ENCODE measurements at places on chromosomes 12 and 14.

- DNase-seq: no peak
These were observed 315.7 kb downstream of the NAV3 start for GRCh38 chr12:78146365-78146772.

- no peak for DNase-seq
These were observed 229.1 kb upstream of the PDZRN4 start for GRCh38 chr12:40959041-40959440.

DNA sequence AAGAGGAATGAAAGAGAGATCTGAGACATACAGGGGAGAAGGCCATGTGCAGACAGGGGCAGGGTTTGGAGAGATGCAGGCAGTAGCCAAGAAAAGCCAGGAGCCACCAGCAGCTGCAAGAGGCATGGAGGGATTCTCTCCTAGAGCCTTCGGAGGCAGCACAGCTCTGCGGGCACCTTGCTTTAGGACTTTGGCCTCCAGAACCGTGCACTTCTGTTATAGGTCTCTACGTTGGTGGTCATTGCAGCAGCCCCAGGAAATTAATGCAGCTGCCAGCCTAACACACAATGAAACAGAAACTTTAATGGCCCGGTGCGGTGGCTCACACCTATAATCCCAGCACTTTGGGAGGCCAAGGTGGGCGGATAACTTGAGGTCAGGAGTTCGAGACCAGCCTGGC lies 14.7 kb upstream of the VRK1 start:
- DNase-seq: no peak

DNA sequence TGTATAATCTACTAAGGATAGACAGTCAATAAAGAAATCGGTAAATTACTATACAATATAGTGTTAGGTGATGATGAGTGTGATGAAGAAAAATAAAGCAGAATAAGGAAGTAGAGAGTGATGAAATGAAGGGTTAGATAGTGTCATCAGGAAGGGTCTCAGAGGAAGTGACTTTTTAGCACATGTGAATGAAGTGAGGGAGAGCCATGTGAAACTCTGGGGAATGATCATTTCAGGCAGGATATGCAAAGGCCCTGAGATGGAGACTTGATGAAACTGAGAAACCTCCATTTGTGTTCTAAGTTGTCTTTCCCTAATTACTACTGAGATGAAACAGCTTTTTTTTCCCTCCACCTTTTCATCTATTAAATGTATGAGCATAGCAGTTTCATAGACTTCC lies 19.4 kb upstream of the GNPTAB start:
- DNase-seq: no peak

DNA sequence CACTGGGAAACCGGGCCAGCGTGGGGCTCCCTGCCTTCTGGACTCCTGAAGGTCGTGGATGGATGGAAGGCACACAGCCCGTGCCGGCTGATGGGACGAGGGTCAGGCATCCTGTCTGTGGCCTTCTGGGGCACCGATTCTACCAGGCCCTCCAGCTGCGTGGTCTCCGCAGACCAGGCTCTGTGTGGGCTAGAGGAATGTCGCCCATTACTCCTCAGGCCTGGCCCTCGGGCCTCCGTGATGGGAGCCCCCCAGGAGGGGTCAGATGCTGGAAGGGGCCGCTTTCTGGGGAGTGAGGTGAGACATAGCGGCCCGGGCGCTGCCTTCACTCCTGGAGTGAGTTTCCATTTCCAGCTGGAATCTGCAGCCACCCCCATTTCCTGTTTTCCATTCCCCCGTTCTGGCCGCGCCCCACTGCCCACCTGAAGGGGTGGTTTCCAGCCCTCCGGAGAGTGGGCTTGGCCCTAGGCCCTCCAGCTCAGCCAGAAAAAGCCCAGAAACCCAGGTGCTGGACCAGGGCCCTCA lies 26.9 kb downstream of the HIP1R start:
- DNase-seq: no peak

DNA sequence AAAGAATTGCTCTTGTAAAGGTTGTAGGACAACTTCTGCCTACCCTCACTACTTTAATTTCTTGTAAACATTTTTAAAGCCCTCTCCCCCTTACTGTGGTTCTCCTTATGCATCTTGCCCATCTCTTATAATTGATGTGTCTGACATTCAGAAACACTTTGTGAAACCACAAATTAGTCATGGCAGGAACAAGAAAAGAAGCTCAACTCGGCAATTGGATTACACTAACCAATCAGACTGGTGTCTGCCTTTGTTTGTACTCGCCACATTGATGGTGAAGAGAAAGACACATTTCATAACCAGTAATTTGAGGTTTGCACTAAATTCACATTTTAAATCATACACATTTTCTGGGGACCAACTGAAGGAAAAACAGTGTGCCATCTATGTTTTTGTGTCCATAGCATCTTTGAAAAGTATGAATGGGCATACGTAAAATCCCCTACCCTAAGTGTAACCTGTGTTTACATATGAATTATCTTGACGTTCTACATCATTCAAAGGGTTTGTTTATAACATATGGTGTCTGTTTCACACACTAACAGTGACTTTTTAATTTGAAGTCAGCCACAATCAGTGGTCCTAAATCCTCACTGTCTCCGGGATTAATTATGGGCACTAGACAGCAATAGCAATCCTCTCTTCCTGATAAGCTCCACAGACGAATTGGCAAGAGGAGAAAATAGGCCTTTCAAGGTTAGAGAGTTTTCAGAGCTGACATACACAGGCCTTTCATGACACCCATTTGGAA lies 49.9 kb downstream of the OTX2 start:
- DNase-seq: no peak

GRCh38 chr14:86039176-86039575 lies 509.2 kb downstream of the FLRT2 start:
- DNase-seq: no peak

DNA sequence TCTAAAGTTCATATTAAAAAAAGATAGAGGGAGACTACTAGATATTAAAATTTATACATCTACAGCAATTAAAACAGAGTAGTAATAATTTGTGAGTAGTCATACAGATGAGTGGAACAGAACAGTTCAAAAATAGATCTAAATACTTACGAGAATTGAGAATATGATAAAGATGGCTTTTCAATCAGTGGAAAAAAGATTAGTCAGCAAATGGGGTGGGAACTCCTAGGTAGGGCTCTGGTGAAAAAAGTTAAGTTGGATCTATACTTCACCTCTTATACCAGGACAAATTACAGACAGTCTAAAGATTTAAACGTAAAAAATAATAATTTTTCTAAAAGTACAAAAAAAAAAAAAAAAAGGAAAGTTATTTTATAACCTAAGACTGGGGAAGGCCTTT lies 66.9 kb downstream of the GPATCH2L start:
- no peak for DNase-seq

DNA sequence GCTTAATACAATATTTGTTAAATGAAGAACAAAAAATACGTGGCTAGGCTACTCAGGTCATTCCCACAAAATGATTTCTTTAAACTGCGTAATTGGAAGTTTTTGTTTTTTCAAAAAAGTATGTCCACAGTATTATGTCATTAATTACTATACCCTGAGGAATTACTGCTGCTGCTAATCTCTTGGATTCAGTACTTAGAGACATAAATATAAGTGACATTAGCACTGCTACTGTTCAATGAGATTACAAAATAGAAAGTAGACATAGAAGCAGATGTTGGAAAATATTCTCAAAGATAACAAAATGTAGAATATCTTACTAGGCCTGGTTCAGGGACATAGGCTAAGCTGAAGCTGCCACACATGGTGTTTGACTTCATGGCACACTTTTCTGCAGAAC lies 36.3 kb downstream of the HMGA2 start:
- no peak for DNase-seq

DNA sequence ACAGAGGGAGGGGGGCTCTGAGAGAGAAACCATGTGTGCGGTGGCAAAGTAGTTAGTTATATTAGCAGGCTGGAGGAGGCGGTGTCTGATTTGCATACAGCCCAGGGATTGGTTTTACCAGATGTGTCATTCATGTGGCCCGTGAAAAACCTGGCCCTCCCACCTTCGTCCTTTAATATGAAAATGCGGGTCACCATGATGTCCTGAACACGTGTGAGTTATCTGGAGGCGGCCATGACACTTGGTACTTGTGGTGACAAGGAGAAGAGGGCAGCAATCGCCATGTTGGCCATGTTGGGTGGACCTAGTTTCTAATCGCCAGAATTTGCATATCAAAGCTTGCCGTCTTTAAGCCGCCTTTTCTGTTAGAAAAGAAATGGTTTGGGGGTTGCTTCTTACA lies 108.8 kb downstream of the RAD51B start:
- DNase-seq: no peak

DNA sequence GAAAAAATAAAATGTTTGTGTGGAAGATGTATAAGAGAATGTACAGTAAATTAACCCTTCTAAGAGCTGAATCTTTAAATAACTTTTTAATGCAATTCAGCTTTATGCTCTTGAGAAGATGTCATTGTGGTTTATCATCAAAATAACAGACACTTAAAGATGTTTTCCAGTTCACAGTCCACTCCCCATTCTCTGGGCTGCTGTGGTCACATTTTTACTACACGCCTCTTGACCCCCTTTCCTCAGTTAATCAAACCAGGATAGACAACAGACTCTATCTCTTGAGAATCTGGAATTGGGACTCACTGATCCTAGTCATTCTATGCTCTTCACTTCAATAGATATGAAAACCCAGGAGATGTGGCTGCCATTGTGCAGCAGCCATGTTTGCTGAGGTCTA lies 24.7 kb upstream of the OR6J1 start:
- DNase-seq: no peak

- DNase-seq: no peak
These were observed 24.4 kb downstream of the PIWIL1 start for GRCh38 chr12:130362060-130362459.

DNA sequence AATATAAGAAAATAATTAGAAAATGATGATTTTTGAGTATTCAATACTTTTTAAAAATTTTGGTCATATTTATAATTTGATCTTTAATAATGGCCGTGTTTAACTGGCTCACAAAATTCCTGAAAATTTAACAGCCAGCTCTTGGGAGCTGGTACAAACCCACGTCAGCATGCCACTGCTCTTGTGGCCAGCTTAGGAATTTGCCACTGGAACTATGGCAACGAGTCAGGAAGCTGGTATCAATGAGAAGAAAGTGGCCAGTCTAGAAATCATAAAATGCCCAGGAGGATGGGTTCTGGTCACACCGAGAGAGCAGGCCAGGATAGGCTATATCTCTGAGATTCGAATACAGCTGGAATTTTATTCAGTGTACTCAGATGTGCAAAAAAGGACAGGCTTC lies 72.2 kb upstream of the PLEKHG3 start:
- no peak for DNase-seq

DNA sequence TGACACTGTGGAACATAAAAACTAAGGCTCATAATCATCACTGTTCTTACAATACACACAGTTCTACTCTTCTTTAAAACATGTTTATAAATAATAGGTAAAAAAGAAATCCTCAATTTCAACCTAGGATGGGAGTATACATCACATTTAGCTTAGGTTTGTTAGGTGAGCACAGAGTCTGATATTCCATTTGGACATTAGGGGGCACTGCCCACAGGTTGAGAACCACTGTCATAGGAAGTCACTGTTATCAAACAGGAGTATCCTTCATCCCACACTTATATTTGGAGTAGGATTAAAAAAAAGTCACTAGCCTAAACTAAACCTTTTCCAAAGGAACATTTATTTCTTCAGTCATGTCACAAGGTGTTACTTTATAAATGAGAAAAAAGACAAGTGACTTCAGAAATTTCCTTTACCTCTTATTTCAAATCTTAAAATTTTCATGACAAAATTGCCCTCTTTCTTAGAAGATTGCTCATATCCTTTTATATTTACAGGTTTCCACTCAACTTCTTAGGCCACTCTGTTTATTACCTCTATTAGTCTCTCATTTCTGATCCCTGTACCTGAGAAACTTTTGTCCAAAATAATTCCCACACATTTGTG lies 240.6 kb downstream of the CPNE8 start:
- no peak for DNase-seq

GRCh38 chr14:72201645-72202044 lies 269.4 kb downstream of the RGS6 start:
- DNase-seq: no peak

GRCh38 chr12:131681257-131681620 lies 29.7 kb upstream of the SFSWAP start:
- DNase-seq: no peak

DNA sequence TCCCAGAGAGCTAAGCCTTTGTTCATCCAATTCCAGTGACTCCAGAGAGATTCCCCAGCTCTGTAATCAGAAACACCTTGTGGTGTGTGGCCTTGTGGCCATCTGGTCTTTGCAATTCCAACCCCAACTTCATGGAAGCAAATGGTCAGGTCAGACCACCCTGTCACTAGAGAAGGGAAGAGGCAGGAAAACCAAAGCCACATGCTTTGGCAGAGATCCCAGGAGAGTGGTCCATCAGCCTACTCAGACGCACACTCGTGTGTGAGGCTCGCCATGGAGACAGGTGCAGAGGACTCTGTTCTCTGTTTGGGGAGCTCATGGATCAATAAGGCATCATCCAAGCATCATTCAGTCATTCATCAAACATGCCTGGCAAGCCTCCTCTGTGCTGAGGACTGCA lies 46.2 kb upstream of the TUNAR start:
- no peak for DNase-seq

DNA sequence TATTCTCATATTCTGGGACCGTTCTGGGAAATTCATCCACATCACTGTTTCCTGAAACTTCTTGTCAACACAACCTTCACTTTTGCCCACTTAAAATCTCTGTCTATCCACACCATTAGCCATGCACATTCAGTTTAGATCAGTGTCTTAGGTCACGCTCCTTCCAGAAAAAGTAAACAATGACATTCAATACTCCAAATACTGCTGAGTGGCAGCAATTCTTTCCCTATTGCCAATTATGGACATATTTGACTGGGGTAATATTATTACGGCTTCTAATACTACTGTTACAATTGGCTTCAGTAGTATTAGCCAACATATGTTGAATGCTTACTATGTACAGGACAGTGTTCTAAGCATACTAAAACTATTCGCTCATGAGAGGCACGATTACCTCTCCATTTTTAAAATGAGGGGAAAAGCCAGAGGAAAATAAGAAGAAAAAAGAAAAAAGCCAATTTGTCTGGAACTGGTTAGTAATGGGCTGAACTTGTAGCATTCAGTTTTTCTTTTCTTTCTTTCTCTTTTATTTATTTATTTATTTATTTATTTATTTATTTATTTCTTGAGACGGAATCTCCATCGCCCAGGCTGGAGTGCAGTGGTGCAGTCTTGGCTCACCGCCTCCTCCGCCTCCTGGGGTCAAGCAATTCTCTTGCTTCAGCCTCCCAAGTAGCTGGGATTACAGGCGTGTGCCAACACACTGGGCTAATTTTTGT lies 23.4 kb downstream of the LTBR start:
- DNase-seq: no peak

DNA sequence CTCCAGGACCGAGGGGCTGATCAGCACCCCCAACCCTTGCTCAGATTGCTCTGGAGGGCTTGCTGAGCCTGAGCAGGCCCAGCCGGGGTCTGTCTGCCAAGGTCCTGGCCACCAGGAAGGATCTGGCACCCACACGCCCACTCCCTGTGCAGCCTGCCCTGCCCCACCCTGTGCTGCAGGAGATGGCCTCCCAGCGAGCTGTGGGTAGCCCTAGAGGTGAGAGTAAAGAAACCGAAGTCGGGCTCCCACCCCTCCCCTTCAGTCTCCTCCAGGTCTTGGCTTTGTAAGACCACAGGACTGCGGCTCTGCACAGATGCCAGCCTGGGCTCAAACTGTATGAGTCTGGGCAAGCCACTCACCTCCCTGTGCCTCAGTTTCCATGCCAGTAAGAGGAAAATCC lies 307.8 kb downstream of the BCL11B start:
- DNase-seq: no peak
